ENCODE measurements at places on chromosomes 16 and 17.

- DNase-seq = no peak
Observed at GRCh38 chr17:77821114-77821513, 137.4 kb upstream of the TNRC6C start.

GRCh38 chr16:84226026-84226425, 13.8 kb downstream of the KCNG4 start:
- DNase-seq = no peak

DNA sequence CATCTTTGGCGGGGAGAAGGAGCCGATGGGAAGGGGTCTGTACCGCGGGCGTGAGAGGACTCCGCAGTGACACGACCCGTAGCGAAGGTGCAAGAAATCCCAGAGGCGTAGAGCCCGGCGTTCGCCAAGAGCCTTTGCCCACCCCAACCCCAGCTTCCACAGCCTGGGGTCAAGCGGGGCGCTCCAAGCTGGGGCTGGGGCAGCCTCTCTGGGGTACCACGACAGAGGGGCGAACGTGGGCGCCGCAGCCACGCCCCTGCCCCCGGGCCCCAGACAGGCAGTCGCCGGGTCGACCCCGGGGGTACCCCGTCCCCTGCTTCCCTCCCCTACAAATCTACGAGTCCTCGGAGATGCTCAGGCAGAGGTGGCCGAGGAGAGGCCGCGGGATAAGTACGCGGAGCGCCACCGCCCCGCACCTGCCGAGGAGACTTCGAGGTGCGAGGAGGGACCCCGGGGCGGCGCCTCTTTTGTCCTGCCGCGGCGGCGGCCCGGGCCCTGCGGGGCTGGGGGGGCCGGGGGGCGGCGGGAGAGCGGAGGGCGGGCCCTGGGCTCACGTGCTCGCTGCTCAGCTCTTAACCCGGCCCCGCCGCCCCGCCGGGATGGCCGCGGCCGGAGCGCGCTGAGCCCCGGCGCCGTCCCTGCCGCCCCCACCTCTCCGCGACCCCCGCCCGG, at the start of gene ADAM11:
ADAM11 (plus strand) TSS at position 575 of the 672 bp plus-strand sequence. CDS start 212 bp downstream, outside the sequence.
- DNase-seq = no peak

GRCh38 chr16:69930117-69930776, 20.9 kb upstream of the CLEC18A start:
- no peak for DNase-seq

DNA sequence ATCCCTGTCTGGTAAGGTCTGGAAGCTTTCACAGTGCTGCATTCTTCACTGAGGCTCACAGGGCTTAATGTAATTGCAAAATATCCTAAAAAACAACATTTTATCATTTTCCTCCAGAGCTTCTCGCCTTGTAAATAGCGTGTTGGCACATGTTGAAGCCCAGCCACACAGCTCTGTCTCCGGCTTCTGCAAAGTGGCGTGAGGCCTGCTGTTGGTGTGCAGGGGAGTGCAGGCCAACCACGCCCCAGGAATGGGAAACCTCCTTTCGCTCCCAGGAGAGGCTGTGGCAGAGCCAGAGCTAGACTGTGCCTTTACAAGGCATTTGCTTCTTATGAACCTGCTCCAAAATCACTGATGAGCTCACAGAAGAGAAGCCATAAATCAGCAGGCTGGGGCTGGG, 248.2 kb upstream of the MAF start:
- DNase-seq = no peak

- DNase-seq = no peak
Observed at GRCh38 chr17:76940295-76940694, 72.1 kb downstream of the MGAT5B start.

DNA sequence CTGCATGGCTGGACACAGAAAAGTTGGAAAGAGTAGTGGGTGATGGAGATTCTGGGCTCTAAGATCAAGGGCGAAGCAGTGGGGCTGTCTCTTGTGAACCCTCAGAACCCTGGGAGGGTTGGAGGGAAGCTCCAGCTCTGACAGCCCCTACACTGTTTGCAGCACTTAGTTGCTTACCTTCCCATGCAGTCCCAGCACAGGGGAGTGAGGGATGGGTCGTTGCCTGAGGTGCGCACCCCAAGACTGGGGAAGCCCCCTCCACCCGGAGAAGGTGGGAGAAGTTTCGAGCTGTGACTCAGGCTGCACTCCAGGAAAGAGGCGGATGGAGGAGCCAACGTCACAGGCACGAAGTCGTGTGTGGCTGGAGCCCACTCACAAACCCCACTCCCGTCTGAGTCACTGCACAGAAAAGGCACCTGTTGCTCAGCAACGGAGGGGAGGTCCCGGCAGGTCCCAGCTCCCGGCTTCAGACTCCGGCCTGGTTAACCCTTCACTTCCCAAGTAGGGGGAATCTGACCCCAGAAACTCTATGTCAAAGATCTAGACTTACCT, 60.1 kb downstream of the AIPL1 start:
- DNase-seq = no peak

DNA sequence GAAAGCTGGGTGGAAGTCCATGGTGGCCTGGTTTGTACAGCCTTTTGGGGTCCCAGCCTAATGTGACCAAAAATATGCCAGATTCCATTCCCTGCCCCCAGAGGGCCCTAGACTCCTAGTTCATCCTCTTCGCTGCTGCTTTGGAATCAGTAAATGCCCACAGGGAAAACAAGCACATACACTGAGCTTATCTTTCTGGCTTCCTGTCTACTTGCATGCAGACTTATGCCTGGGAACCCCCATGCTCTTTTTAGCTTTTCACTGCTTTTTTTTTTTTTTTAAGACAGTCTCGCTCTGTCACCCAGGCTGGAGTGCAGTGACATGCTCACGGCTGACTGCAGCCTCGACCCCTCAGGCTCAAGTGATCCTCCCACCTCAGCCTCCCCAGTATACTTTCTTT, 6.2 kb upstream of the CD300LG start:
- DNase-seq = no peak

DNA sequence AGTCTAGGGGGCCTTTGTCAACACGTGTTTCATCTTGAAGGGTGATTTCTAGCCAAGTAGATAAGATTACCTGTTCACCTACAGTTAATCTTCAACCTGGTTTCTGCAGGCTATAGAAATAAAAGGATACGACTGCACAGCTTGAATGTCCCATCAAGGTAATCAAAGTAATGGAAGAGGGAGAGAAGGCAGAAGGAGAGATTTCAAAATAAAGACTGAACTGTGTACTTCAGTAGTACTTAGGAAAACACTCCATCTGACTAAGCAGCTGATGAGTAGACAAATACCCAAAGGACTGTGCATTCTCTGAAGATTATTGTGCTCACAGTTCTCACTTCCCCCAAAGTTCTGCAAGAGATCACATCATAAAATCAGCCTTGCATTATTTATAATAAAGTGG, 5.8 kb upstream of the RFFL start:
- no peak for DNase-seq

DNA sequence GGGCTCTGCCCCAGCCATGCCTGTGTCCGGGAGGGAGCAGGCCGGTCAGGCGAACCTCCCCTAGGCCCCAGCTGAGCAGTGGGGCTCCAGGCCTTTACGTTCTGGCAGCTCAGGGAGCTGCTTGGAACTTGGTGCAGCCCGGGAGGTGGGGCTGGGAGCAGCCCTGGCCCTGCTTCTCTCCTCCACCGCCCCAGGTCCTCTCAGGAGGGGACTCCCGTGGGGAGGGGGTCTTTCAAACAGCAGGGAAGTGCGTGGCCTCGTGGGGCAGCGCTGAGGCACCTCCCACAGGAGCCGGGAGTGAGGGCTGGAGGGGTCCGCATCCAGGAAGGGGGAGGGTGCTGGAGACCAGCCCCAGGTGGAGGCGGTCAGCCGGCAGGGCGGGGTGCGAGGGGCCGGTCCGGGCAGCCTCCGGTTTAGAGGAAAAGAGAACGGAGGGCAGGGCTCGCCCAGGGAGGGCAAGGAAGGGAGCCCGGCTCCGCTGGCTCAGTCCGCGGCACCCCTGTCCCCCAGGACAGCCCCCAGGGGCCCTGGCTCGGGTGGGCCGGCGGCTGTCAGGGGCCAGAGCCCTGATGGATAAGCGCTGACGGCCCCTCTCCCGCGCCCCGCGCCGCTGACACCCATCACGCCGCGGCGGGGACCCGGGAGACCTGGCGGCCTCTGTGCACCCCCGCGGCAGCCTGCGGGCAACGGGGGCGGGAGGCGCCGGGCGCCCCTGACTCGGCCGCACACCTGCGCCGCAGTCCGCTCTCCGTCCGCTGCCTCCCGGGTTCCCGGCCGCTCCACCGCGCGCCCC, 587 bp upstream of the PRR35 start:
- DNase-seq = no peak

DNA sequence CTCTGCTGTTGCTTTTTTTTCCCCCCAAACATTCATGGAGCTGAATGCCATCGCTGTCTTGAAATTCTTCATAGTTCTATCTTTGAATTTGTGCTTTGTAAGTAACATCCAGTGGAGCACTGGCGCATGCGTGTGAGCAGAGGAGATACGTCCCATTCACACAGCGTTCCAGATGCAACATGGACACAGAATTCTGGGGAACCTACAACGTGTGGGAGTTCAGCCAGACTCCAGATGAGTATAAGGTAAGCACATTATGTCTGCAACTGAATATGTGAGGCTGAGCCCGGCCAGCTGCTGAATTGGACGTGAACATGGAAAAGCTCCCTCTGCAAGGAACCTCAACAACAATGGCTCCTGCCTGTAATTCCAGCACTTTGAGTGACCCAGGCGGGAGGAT, 4.3 kb upstream of the ATP1B2 start:
- DNase-seq = no peak

All from GM12864 (cell line).